Fibroblast of pulmonary artery (primary cell): ENCODE measurements at places on chromosomes 4 and X.

- no peak for DNase-seq
Measured at GRCh38 chrX:63744850-63745394, 40.1 kb downstream of the ARHGEF9 start.

GRCh38 chr4:55069248-55069647, 56.1 kb downstream of the KDR start:
- DNase-seq: peak; percentile 86

- DNase-seq: no peak
Measured at GRCh38 chrX:105502336-105502735, 281.8 kb upstream of the TEX13A start.

DNA sequence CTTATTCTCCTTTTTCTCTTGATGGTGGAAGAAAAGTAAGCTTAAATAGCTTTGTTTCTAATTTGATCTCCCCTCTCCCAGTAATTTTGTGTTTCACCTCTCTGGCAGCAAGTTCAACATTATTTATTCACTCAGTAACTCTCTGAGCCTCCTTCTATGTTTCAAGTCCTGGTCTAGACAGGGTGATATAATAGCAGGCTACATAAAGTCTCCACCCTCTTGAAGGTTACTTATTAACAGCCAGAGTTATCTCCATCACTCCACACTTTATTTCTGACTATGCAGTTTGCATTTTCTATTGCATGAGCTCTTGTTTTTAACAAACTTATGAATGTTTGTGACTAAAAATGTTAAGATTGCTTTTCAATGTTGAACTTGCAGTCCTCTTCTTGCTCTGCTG, 17.8 kb upstream of the ANOS1 start:
- DNase-seq: no peak

DNA sequence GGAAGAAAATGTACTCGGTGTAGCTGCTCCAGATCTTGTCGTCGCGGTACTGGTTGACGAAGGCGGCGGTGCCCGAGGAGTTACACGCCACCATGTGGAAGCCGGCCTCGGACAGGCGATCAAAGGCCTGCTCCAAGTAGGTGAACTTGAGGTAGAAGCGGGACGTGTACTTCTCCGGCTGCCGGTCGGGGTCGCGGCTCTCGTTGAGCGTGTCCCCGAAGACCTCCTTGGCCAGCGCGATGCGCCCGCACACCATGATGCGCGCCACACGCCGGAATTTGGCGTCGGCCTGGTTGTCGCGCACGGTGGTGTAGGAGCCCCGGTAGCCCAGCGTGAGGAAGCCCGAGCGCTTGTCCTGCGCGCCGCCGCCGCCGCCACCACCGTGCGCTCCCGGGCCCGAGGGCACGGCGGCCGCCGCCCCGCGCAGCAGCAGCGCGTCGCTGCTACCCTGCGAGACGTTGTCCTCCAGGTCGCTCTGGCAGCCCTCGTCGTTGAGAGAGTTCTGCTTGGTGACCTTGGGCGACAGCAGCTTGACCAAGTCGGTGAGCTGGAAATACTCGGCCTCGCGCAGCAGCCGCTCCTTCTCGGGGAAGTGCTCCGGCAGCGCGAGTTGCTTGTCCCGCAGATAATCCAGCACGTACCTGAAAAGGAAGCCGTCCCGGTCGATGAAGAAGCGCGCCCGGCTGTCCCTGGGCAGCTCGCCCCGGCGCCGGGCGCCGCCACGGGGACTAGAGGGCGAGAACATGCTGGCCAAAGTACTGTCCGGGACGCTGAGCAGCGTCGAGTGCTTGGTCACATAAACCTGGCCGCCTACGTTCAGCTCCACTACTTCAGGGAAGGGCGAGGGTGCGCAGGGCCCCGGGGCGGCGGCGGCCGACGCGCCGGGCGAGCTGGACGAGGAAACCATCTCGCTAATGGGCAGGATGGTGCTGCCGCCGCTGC, 775 bp downstream of the KCTD8 start:
- DNase-seq: peak; percentile 41

DNA sequence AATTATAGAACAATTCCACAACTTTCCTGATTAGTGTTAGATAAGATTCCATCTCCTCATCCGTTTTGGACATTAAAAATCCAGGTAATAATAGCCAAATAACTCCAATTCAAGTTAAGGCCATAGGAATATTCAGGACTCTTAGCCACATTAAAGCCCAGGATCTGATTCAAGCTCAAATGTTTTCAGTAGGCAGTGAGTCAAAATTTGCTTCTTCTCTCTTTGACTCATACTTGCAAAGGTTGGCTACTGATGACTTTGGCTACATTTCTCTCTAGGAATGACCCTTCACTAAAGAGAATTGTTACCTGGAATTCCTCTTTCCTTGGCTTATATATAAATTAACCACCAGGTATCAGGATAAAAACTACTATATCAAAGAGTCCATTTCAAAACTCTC, 354.9 kb upstream of the HS3ST1 start:
- DNase-seq: no peak

DNA sequence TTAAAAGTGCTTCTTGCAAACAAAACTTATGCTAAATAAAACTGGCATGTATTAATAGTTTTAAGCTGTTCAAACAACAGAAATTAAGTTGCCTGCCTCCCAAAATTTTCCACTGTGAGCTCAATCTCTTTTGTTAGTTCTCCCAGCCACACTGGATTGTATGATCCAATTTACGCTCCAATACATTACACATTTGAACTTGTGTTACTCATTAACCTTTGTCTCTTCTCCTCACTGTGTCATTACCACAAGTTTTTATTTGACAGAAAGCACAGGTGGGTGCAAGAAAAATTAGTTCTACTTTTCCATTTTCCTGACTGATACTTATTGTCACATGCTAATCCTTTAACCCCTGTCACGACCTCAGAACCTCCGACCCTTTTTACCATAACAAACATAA, 55.5 kb downstream of the SHISA3 start:
- no peak for DNase-seq

GRCh38 chr4:74969507-74970474, 36.9 kb downstream of the PARM1 start:
- DNase-seq: peak; percentile 1

GRCh38 chr4:169059306-169060211, 49.5 kb upstream of the CBR4 start:
- peak; percentile 56 for DNase-seq

- peak; percentile 21 for DNase-seq
Measured at GRCh38 chr4:156901871-156902270, 69.7 kb downstream of the PDGFC start.

DNA sequence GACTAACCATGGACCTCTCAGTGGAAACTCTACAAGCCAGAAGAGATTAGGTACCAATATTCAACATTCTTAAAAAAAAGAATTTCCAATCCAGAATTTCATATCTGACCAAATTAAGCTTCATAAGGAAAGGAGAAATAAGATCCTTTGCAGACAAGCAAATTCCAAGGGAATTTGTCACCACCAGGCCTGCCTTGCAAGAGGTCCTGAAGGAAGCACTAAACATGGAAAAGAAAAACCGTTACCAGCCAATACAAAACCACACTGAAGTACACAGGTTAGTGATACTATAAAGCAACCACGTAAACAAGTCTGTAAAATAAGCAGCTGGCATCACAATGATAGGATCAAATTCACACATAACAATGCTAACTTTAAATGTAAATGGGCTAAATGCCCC, 156.6 kb downstream of the FAM13A start:
- peak; percentile 36 for DNase-seq

- no peak for DNase-seq
Measured at GRCh38 chr4:139903845-139904244, 238.2 kb downstream of the MGST2 start.

GRCh38 chrX:132407691-132408090, 81.1 kb downstream of the MBNL3 start:
- DNase-seq: no peak

- peak; percentile 69 for DNase-seq
Measured at GRCh38 chr4:2482693-2483092, 13.8 kb downstream of the RNF4 start.

- no peak for DNase-seq
Measured at GRCh38 chr4:142826503-142827241, 19.4 kb downstream of the INPP4B start.

DNA sequence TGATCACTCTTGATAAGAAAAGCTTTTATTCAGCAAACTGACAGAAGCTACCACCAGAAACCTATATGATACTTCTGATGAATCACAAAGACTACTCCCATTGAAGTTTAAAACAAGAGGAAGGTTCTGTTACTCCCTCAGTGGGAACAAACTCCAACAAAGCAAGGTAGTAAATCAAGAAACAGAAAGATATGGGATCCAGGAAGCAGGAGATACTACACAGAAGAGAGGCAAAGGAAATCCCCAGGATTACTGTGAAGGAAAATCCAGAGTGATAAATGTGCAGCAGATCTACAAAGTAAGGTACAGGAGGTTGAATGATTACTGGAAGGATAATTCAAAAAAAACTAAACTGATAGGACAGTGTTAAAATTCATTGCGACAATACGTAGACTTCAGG, 222.4 kb downstream of the HHIP start:
- DNase-seq: no peak

DNA sequence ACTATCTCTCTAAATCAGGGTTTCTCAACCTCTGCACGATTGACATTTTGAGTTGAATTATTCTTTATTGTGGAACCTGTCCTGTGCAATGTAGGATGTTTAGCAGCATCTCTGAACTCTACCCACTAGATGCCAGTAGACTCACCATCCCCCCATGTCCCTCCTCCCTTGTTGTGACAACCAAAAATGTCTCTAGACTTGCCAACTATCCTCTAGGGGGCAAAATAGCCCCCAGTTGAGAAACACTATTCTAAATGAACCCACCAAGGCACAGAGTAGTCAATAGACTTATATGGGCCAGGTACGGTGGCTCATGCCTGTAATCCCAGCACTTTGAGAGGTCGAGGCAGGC, 49.1 kb upstream of the GAB1 start:
- no peak for DNase-seq

DNA sequence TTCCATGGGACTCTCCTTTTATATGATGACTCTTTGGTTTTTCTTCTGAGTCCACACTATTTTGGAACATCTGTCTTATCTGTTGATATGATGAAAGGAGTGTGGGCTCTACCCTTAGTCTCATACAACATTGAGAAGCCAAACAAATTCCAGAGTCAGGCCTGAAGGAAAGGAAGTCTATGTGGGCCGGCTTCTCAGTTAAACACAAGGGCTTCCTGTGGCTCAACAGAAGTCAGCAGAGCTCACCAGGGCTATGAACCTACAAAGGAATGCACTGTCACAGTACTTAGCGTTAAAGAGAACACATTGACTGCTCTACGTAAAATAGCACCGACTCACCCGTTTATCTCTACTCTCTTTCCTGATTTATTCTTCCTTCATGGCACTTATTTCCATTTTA, 641.0 kb upstream of the FRG1 start:
- DNase-seq: no peak

GRCh38 chrX:10158279-10159144, 1.7 kb downstream of the CLCN4 start:
- no peak for DNase-seq

DNA sequence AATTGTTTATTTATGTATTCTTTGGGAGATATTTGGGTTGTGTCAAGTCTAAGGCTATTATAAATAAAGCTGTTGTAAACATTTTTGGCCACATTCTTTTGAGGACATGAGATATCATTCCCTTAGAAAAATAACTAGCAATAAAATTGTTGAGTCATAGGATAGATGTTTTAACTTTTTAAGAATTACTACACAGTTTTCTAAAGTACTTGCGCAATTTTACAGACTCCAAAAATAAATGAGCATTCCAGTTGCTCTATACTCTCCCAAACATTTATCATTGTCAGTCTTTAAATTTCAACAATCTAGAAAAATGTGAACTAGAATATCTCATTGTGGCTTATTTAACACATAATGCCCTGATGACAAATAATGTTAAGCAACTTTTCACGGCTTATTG, 189.1 kb upstream of the ADGRL3 start:
- DNase-seq: peak; percentile 6

DNA sequence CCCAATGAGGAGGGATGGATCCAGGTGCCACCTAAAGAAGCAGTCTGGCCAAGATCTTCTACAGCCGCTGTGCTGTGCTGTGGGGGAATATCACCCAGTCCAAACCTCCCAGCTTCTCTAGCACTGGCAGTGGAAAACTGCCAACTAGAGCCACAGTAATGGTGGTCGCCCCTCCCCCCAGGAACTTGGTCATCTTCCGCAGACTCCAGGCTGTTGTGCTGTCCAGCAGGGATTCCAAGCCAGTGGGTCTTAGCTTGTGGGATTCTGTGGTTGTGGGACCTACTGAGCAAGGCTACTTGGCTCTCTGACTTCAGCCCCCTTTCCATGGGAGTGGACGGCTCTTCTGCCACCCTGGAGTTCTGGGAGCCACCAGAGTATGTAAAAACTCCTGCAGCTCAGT, 18.2 kb downstream of the GPRASP1 start:
- DNase-seq: no peak

GRCh38 chr4:20544645-20545044, 155.6 kb upstream of the PACRGL start:
- DNase-seq: peak; percentile 77

DNA sequence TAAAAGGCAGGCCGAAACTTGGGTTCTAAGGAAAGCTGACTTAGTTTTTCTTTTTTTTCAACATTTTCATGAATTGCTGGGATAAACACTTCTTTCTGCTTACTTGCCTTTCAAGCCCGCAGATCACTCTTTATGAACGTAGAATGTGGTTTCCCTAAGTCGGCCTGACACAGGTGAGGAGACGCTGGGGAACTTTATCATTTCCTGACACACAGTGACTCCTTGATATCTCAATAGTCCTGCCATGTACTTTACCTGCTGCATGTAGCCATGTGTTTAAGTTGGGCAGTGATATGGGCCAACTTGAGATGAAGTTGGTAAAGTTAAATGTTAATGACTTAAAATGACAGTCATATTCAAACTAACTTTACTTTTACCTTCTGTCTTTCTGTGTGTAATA, 26.6 kb upstream of the SNCA start:
- no peak for DNase-seq

DNA sequence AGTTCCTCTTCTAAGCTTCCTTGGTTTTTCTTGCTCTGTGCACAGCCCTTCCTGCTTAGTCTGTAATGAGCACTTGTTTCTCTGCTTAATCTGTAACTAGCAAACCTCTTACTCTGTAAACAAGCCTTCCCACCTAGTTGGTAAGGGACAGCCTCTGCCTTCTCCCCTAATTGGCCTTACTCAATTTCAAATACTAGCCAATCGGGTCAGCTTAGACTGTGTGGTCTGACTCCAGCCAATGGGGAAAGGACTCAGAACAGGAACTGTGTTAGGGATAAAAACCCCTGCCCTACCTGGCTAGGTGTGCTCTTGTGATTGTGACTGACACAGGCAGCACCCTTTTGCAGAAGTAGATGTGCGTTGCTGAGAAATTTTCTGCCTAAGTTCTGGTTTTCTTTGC, 136.5 kb upstream of the AADAT start:
- DNase-seq: no peak

GRCh38 chr4:59161249-59161648, 2038.9 kb upstream of the ADGRL3 start:
- no peak for DNase-seq

- peak; percentile 70 for DNase-seq
Measured at GRCh38 chrX:70168238-70169188, 8.8 kb upstream of the DGAT2L6 start.

DNA sequence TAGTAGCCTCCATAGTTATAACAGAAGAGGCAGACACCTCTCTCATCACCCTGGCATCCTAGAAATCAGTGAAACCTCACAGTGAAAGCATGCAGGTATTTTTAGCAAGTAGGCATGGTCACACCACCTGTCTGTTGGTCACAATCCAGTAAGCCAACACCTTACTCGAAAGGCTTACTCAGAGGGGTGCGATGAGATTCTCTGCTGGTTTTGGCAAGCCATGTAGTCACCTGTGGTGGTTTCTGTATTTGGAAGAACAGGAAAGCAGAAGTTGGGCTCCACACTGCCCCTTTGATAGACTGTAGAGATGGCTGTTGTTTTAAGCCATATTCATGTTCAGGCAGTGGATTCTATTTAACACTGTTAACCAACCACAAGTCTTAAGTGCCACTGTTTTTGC, 134.7 kb downstream of the DCLK2 start:
- DNase-seq: no peak
